Uterus (tissue), 4 donors: ENCODE measurements at places on chromosomes 5 and 9. TPM values are rescaled to one million over a fixed set of nuclear protein-coding genes. Genes with fewer than 3 reads are reported as not detected.

Gene MZB1
- 5.6 TPM for total RNA-seq

Gene AP3S1
- total RNA-seq, result 75.1 TPM

Gene PCDHB4
- 10.5 TPM for total RNA-seq

DNA sequence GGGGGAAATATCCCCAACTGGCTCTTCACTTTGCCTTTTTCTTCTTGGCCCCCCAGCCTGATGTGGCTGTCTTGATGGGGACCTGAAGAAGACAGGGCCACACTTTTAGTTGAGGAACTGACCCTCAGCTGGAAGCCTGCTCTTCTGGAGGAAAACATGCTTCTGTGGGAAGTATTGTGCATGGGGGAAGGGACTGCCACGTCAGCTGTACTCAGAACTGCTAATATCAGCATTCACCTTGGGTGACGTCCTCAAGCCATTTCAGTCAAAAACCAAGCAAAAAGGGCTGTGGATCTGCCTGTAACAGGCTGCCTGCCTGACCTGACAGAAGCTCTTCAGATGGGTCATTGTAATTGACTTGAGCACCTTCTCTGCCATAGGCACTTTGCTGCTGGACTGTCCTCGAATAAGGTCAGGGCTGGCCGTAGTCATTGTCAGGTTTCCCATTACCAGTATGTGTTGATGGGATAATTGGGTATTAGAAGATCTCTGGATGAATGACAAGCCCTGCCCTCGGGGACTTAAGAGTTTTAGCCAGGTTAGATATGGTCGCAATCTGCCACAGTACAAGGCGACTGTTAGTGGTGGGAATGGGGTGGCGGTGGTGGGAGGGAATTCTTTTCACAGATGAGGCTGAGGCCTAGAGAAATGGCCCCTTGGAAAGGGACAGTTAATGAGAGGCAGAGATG is 10.4 kb downstream of the RAI14 start:
- no peak for DNase-seq
- H3K27me3 ChIP-seq, result no peaks in the 10 kb centered on the region
- H3K27ac ChIP-seq, result no peak overlapping the region
- H3K36me3 ChIP-seq, result no peaks in the 10 kb centered on the region
- no peaks in the 10 kb centered on the region for H3K4me1 ChIP-seq

DNA sequence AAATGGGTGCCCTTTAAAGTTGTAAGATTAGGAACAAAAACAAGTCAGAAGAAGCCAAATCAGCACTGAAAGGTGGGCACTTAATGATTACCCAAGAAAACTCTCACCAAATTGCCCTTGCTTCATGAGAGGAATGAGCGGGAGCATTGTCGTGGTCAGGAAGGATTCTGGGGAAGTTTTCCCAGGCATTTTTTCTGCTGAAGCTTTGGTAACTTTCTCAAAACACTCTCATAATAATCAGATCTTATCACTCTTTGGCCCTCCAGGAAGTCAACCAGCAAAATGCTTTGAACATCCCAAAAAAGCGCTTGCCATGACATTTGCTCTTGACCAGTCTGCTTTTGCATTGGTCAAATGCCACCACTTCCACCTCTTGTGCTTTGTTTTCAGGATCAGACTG is 10.4 kb upstream of the PCDHGC3 start:
- no peak overlapping the region for H3K27ac ChIP-seq
- H3K4me1 ChIP-seq, result no peaks in the 10 kb centered on the region
- H3K36me3 ChIP-seq, result no peaks in the 10 kb centered on the region

- H3K27me3 ChIP-seq, result no peaks in the 10 kb centered on the region
- H3K4me1 ChIP-seq, result no peaks in the 10 kb centered on the region
- no peak overlapping the region for H3K27ac ChIP-seq
Observed at GRCh38 chr9:22415941-22416691, 30.5 kb upstream of the DMRTA1 start.

Gene ACER2
- 5.7 TPM for total RNA-seq

Gene PDE8B
- 13.5 TPM for total RNA-seq

- H3K27me3 ChIP-seq, result no peaks in the 10 kb centered on the region
- H3K36me3 ChIP-seq, result no peaks in the 10 kb centered on the region
- no peak overlapping the region for H3K27ac ChIP-seq
- no peak overlapping the region for H3K4me3 ChIP-seq
- no peaks in the 10 kb centered on the region for H3K4me1 ChIP-seq
- peak; percentile 40 for DNase-seq
Observed at GRCh38 chr5:125835293-125836172, 587.7 kb upstream of the GRAMD2B start.

DNA sequence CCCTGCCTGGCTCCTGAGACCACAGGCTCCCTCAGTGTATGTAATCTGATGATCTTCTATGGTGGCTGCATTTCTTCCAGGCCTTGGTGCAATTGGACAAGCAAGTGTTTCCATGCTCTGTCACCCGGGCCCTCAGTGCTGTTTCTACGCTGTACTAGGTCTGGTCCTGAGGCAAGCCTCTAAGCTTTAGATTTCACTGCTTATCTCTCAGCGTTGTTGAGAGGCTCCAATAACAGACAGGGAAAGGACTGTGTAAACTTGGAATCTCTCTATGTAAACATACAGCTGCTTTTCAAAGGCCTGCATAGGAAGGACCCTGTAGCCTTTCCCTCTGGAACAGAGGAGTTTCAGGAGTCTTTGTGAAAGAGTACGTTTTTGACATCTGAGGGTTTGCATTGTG is 38.6 kb upstream of the NFIB start:
- no peak overlapping the region for H3K4me3 ChIP-seq
- no peaks in the 10 kb centered on the region for H3K4me1 ChIP-seq
- H3K36me3 ChIP-seq, result no peaks in the 10 kb centered on the region
- no peak overlapping the region for H3K27ac ChIP-seq
- H3K27me3 ChIP-seq, result no peaks in the 10 kb centered on the region

GRCh38 chr5:69001627-69002026 is 92.2 kb upstream of the SLC30A5 start:
- no peak overlapping the region for H3K4me3 ChIP-seq
- no peaks in the 10 kb centered on the region for H3K27me3 ChIP-seq
- DNase-seq, result no peak
- no peak overlapping the region for H3K27ac ChIP-seq
- no peaks in the 10 kb centered on the region for H3K4me1 ChIP-seq

Gene SIT1
- not detected for total RNA-seq

Gene TSSK1B
- total RNA-seq, result not detected

GRCh38 chr9:136255896-136256890 is 10.6 kb upstream of the QSOX2 start:
- H3K27me3 ChIP-seq, result no peaks in the 10 kb centered on the region
- H3K4me3 ChIP-seq, result no peak overlapping the region
- no peaks in the 10 kb centered on the region for H3K4me1 ChIP-seq
- no peaks in the 10 kb centered on the region for H3K36me3 ChIP-seq

GRCh38 chr5:179235416-179236400 is 109.6 kb downstream of the ADAMTS2 start:
- no peaks in the 10 kb centered on the region for H3K36me3 ChIP-seq
- H3K27ac ChIP-seq, result no peak overlapping the region
- H3K4me1 ChIP-seq, result no peaks in the 10 kb centered on the region
- H3K27me3 ChIP-seq, result no peaks in the 10 kb centered on the region
- peak; percentile 6 for DNase-seq
